ENCODE measurements at places on chromosomes 16 and 17.

- no peak for DNase-seq
These were observed 333.1 kb upstream of the GOT2 start for GRCh38 chr16:59067205-59067604.

DNA sequence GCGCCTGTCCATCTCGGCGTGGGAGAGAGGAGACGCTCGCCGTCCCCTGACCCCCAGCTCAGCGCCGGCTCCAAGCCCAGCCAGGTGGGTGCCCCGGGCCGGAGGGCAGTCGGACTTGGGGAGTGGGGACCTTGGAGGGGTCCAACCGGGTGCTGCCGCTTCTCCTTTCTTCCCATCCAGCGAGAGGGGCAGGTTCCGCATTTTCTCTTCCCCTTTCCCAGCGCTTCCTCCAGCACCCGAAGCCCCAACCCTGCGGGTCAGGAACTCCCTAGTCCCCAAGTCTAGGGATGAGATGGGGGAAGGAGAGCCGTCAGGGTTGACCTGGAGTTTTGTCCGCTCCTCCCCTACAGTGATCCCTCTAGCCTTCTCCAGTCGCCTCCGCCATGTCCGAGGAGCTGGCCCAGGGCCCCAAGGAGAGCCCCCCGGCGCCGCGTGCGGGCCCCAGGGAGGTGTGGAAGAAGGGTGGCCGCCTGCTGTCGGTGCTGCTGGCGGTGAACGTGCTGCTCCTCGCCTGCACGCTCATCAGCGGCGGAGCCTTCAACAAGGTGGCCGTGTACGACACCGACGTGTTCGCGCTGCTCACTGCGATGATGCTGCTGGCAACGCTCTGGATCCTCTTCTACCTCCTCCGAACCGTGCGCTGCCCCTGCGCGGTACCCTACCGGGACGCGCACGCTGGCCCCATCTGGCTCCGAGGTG, at the start of gene OTOP2:
Gene OTOP2, plus strand, starts transcription at position 24 of the 699 bp plus-strand sequence. Its CDS starts 360 bp downstream, at position 384.
- no peak for DNase-seq

GRCh38 chr17:54985476-54985875, 16.9 kb downstream of the STXBP4 start:
- DNase-seq = no peak

- DNase-seq = no peak
These were observed 26.4 kb downstream of the B9D1 start for GRCh38 chr17:19335951-19336631.

- DNase-seq = no peak
These were observed 216.7 kb downstream of the SHISA9 start for GRCh38 chr16:13118091-13118490.

DNA sequence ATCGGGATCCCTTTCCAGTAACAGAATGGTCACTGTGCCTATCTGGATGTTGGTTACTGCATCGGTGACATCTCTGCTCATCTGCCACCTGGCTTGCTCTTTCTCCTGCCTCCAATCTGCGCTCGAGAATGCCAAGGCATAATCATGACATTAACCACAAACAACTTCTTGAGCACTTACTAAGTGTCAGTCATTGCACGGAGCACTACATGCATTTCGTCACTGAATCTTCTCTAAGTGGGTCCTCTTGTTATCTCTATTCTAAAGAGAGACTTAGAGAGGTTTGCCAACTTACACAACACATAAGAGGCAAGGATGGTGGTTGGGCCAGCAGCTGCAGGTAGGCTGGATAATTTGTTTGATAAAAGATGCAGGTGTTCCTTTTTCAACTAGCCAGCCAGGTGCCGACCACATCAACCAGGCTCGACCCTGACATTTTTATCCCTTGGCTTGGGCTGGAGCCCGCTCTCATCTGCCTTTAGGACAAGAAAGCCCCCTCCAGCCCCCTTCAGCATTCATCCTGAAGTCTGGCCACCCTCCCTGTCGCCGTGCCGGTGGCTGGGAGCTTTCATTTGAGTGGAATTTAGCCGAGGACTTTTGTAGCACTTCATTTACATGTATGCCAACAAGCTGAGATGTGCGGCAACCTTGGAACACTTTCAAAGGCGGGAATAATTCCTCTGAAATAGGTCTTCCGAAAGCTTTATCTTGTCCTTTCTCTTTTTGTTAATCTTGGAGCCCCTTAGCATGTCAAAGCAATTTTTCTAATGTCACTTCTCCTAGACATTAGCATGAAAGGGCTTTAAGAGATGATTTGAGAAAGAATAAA, 89.3 kb upstream of the NKD1 start:
- no peak for DNase-seq

DNA sequence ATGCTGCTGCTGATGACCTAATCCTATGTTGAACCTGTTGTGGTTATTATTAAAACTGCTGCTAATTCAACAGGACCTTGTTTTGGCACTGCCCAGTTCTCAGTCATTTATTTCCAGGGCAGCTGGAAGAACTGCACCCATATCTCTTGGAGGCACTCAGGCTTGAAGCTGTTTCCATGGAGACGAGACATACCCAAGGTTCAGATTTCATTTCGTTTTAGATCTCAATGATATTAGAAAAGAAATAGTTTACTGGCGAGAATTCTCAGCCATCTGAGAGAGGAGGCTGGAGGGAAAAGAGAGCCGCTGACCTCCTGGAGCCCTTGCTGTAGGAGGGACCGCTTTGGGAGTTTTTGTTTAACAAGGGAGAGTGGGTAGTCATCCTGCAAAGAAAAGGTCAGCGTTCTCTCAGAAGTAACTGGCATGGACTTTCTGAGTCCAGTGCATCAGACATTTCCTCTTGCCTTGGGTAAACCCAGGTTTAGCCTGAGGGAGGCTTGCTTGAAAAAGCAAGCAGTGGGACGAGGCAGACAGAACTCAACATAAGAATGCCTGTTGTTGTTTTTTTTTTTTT, 75.4 kb downstream of the YPEL2 start:
- no peak for DNase-seq

DNA sequence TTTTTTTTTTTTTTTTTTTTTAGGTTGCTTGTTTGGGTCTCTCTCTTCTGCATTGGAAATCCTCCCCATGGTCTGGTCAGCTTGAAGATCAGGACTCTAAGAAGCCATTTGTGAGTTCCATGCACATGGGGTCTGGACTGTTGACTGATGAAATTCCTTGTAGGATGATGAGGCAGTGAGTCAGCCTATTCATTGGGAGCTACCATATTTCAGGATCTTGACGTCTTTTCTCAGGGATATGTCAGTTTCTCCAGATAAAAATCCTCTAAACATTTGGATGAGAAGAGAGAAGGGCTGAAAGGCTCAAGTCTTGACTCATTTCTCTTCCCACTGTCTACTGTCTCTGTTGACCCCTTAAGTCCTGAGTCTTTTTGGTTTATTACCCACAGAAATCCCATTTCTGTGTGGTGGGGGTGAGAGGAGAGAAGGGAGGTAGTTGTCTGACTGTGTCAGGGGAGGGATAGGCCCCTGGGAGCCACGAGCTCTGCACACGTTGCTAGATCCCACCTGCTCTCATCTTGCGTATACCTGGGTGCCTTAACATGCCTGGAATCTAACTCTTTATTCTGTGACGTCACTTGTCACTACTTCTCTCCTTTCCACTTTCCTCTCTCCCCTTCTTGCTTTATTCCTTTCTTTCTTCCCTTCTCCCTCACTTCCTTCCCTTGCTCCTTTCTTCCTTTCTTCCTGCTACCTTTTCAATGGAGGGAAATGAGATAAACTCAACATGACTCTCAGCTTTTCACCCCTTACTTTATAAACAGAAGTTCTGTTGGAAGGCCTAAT, 333.1 kb upstream of the XYLT1 start:
- no peak for DNase-seq

GRCh38 chr17:8290043-8290442, 1.6 kb downstream of the RANGRF start:
- no peak for DNase-seq

DNA sequence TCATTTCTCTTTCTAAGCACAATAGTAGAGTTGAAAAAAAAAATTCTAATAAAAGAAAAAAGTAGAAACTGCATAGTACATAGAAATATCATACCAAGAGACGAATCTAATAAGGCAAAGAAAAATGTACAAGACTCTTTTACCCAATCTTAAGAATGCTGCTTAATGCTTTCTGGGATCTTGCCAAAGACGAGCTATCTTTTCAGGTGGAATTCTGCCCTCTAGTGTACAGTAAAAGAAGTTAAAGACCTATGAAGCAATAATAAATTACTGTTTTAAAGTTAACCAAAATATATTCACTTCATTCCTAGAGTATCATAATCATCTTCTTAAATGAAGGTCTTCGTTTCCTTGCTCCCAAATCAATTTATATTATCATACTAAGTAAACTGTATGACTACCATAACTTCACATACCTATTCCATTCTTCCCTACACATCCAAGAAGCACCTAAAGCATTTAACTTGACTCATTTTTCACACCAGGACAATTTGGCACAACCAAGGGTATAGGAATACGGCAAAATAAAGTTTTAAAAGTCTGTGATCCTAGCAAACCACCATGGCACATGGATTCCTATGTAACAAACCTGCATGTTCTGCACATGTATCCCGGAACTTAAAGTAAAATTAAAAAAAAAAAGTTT, 47.7 kb downstream of the CFDP1 start:
- DNase-seq = no peak

DNA sequence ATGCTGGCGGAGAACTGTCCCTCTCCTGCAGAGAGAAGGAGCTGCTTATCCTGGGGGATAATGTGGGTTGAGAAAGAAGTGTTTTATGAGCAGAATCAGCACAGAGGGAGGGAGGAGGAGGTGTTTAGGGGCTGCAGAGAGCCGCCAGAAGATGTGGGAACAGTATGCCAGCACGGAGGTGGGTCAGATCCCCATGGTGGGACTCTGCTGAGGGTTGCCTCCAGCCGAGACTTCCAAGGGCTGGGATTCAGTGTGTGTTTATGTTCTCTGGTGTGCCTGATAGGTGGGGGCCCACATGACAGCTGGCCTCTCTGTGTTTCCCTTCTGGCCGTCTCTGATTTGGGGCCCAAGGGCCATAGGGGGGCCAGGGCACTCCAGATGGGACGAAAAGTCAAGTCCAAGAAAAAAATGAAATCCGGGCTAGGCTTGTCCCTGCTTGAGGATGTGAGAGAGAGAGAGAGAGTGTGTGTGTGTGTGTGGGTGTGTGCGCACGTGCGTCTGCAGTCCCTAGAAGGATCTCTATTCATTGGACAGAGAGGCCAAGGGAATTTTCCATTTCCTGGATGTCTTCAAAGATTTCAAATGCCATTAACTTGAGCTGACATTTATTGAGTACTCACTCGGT, 21.6 kb downstream of the PRKCB start:
- DNase-seq = no peak

- DNase-seq = no peak
These were observed 1.1 kb downstream of the IRX6 start for GRCh38 chr16:55325080-55325447.

- no peak for DNase-seq
These were observed 16.7 kb upstream of the GNG13 start for GRCh38 chr16:817001-817906.

DNA sequence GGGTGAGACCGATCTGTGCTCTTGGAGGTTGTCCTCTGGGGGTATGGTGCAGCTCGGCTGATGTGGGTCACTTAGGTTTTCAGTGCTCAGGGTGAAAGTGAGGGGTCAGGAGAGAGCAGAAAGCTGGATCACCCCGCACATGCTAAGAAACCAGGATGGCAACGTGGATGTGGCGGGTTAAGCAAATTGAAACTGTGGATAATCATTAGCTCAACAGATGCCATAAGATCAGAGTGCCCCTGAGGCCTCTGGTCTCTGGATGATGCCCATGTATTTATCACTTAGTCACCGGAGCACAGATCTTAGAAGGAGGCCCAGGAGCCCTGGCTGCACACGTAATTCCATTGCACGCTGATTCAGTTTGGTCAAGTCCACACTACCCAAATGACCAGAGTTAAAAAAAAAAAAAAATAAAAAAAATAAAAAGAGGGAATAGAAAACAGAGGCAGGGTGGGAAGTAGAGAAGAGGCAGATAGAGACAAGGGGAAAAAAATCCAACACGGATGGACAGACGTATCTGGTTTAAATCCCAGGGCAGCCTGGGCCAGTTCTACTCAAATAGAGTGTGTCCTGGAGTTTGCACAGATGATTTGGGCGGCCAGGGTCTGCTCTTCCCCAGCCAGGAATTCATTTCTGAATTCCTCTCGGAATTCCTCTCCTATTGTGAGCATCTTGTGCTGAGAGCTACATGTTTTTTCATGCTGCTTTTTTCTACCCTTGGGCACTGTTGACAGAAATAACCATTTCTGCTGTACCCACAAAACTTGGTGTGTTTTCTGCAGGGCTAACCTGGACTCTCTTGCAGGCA, 378.3 kb downstream of the CPPED1 start:
- no peak for DNase-seq

- DNase-seq = no peak
These were observed 157.7 kb upstream of the LHX1 start for GRCh38 chr17:36779550-36779949.

GRCh38 chr17:79246225-79247190, 171.9 kb downstream of the ENGASE start:
- DNase-seq = no peak

DNA sequence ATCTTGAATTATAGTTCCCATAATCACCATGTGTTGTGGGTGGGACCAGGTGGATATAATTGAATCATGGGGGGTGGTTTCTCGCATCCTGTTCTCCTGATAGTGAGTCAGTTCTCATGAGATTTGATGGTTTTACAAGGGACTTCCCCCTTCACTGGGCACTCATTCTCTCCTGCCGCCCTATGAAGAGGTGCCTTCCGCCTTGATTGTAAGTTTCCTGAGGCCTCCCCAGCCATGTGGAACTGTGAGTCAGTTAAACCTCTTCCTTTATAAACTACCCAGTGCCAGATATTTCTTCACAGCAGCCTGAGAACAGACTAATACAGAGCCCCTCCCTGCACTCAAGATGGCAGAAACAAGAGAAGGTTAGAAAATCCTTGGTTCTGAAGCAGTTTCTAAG, 26.4 kb downstream of the LDAF1 start:
- peak; percentile 26 for DNase-seq

GRCh38 chr16:48559462-48560211, 50.3 kb downstream of the N4BP1 start:
- no peak for DNase-seq
